ENCODE measurements at places on chromosomes 7 and 10. TPM values are rescaled to one million over a fixed set of nuclear protein-coding genes. Genes with fewer than 3 reads are reported as not detected.

Gene PSD
- total RNA-seq, result 13.3 TPM

Gene NFE2L3
- 2.1 TPM for total RNA-seq

Gene XRCC2
- 1.1 TPM for total RNA-seq

Gene HNRNPF
- 168 TPM for total RNA-seq

Gene ADCYAP1R1
- total RNA-seq, result not detected

Gene MRPS24
- total RNA-seq, result 58.0 TPM

Gene TBX20
- not detected for total RNA-seq

Gene OPN1SW
- total RNA-seq, result not detected

Gene HHEX
- total RNA-seq, result 3.9 TPM

Gene NRF1
- total RNA-seq, result 44.3 TPM

Gene TAS2R3
- 5.0 TPM for total RNA-seq

Gene LHFPL3
- total RNA-seq, result not detected

Gene CHAT
- total RNA-seq, result not detected

Gene CAMK2B
- total RNA-seq, result not detected

Gene TUBB8
- total RNA-seq, result not detected

Gene SH2B2
- 2.7 TPM for total RNA-seq

Gene PNLIP
- total RNA-seq, result not detected

Gene CCL24
- not detected for total RNA-seq

Gene PNLIPRP2
- not detected for total RNA-seq

Gene SPDYE18
- total RNA-seq, result 3.0 TPM

Gene VSTM4
- total RNA-seq, result not detected

Gene TAS2R4
- total RNA-seq, result 3.3 TPM

Gene FAM180A
- total RNA-seq, result not detected

Gene TEX36
- total RNA-seq, result not detected

Data from naive thymus-derived CD8-positive, alpha-beta T cell (primary cell).